ENCODE measurements at places on chromosomes 11 and 22.

DNA sequence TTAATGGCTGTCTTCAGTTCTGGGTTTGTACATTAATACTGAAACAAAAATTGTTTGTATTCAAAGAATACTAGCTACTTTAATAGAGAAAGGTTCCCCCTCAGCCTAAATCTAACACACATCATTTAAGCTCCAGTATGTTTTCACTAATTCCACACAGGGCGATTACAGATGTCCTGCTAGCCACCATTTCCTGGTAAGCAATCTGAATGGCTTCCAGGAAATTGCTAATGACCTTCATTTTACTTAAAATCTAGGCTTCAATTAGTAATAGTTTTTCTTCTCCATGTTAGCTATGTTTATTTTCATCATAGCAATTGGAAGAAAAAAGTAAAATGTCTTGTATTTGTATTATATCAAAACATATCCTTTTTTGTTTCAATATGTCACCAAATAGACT is 132.8 kb downstream of the SOX6 start:
- no peak for DNase-seq

DNA sequence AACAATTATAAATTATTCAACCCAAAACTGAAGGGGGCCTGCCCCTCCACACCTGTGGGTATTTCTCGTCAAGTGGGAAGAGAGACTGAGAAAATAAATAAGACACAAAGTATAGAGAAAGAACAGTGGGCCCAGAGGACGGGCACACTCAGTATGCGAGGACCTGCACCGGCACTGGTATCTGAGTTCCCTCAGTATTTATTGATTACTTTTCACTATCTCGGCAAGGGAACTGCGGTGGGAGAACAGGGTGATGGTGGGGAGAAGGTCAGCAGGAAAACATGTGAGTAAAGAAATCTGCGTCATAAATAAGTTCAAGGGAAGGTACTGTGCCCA is 3.2 kb downstream of the C11orf54 start:
- no peak for DNase-seq

DNA sequence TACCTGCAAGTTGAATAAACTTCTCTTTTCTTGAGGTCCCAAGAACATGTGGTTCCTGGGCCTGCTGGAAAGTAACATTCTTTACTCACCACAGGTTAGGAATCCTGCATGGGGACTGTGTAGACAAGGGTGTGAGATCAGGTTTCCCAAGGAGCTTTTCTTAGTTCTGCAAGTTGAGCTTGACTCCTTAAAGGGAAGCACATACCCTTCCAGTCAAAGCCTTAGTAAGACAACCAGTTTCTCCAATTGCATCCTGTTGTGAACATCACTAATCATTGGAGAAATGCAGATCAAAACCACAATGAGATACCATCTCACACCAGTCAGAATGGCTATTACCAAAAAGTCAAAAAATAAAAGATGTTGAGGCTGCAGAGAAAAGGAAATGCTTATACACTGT is 48.3 kb upstream of the PAK1 start:
- DNase-seq, result no peak

DNA sequence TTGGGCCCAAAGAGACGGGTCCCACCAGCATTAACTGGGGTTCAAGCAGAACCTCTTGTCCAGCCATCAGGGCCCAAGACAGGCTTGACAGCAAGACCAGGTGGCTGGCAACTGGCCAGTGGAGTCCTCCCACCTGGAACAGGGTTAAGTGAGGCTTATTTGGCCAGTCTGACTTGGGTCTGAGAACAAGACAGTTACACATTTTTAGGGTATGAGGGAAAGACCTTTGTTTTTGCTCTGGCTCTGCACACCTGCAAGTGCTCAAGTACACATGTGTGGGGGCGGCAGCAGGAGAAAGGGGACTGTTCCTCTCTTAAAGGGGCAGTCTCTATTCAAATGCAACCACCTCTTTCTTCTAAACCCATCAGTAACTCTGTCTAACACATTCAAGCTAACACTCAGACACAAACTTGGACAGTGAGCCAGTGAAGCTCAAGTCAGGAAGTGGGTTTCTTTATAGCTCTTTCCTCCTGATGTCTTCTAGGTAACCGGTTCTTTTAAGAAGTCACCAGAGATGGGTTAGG is 116.2 kb downstream of the ETS1 start:
- DNase-seq, result no peak

GRCh38 chr22:50529416-50529896 is 356 bp downstream of the TYMP start:
- DNase-seq, result no peak

DNA sequence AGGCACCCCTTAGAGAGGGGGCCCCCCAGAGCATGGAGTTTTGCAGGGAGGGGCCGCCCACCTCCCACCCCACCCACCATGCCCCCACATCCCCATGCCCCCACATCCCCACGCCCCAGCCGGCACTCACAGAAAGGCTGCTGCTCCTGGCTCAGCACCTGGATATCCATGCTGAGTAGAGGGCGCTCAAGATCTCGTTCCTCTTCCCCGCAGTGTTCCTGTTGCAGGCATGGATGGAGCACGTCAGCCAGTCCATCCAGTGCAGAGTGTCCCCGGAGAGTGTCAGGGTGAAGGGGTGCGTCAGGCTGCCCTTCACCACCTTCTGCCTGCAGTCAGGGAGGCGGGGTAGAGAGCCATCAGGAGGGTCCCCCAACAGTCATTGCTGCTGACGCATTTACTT is 156.2 kb downstream of the CRYBB2 start:
- no peak for DNase-seq

DNA sequence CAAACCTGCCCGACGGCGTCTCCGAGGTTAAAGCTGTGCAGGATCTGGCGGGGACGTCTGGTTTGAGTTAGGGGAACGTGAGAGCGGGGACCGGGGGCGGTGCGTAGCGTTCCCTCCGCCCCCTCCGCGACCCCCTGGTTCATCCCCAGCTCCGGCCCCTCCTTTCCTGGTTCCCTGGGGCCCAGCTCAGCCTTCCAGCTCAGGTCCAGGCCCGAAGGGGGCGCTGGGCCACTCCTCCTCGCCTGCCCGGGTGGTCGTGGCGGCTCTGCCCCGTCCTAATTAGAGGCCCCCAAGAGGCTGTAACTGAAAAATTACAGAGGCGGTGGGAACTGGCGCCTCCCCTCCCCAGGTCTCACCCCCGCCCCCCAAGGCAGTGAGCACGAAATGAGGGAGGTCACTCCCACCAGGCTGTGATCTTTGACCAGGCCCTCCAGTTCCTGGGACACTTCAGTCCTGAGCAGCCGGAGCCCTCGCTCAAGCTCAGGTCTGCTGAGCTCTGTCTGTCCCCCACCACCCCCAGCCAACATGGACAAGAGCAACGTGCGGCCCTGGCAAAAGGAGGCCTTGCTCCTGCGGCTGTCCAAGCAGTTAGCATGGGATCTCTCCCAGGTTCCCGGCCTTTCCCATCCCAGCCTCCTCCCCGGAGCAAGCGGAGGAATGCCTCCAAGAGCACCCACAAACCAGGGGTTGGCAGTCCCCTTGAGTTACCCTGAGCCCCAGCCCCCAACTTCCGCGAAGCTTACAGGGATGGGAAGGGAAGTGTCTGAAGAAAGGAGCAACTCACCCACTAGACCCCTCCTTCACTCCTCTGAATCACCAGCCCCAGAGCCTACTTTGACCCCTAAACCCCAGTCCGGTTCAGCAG is 3.3 kb downstream of the CD248 start:
- no peak for DNase-seq

Data from posterior cingulate gyrus (tissue), 11 donors.